ENCODE measurements at places on chromosomes 12 and 14.

DNA sequence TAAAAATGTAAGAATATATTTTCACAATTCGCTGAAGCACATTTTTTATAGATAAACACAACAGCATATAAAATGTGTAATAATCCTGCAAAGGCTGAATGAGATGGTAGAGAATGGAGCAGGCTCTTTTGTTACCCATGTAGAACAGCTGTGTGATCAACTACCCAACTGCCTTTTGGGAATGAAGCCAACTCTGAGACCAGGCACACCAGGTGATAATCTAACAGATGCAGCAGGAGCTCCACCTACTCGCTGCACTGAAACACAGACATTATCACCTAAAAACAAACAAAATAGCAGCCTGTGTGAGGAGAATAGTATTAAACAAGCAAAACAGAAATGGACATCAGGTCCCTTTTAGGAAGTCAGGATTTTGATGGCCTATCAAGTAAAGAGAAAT, 183.3 kb downstream of the CCDC59 start:
- no peak for DNase-seq

GRCh38 chr14:51334566-51334965, 94.5 kb downstream of the TMX1 start:
- DNase-seq, result no peak

- DNase-seq, result peak; percentile 35
These were observed 521 bp upstream of the PCED1B start for GRCh38 chr12:47078733-47079467.

DNA sequence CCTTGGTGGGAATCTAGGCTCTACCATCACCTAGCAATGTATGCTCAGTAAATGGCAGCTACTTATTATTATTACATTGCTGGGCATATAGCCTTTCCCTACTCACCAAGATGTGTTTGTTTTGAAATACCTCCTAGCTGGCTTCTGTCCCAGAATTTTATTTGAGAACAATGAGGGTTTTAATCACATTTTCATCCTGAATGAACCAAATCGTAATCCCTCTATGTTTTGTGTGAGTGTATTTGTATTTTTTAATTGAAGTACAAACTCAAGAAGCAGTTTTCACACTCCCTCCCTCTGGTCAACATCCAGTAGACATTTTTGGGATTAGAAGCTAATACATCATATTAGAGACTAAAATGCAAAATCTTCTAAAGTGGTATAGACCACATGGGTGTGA, 7.6 kb downstream of the SLC7A8 start:
- DNase-seq, result peak; percentile 81

DNA sequence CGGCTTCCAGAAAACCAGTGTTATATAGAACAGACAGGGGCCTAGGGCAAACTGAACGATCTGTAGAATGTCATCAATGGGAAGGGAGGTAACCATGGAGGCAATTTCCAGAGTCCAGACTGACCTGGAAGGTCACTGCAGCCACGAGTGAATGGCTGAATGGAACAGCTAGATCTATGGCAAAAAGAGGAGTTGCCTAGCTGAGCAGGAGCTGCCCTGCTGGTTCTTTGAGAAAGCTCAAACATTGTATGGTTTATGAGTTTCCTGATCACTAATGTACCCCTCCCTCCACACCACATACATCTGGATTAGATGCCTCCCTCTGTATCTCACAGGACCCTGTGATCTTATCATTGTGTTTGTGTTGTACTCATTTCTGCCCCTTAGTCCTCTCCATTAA, 1.0 kb upstream of the RERG start:
- DNase-seq, result no peak

DNA sequence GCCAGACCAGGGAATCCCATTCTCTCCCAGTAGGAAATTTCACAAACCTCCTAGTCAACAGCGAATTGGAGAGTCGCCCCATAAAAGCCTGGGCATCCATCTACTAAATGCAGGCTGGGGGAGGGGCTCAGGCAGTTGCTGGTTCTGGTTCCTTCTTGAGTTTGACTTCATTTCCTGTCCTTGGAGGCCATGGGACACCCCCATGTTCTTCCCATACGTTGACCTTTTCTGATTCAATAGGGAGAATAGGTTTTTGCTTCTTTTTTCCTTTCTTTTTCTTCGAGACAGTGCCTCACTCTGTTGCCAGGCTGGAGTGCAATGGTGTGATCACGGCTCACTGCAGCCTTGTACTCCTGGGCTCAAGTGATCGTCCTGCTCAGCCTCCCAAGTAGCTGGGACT, 44.1 kb upstream of the TMEM263 start:
- DNase-seq, result no peak

DNA sequence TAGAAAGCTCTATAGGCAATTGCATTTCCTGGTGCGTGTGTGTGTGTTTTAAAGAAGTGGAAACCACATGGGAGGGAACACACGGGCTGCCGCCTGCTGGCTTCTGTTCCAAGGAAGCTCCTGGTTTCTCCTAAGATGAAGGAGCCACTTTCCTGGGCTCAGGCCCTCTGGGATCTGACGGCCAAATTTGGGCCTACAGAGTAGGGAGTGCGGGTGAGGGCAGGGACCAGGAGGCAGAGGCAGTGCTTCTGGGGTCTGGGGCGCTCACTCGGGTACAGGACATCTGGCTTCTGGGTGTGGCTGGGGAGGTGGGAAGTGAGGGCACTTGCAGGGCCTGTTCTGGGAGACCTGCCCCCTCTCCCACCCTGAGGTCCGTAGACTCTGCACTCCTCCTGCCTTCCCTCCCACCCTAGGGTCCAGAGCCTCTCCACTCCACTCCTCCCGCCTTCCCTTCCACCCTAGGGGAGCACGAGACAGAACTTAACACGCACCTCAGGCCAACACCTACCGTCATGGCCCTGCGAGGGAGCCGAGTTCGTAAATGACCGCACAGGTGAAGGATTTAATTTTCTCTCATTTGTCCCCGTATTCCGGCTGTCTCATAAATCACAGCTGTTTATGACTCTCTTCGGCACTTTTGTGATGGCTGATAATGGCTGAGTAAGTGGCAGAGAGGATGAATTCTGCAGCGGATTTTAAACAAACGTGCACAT, 127.7 kb downstream of the KIF26A start:
- no peak for DNase-seq

GRCh38 chr12:77932216-77932615, 101.5 kb downstream of the NAV3 start:
- DNase-seq, result no peak

DNA sequence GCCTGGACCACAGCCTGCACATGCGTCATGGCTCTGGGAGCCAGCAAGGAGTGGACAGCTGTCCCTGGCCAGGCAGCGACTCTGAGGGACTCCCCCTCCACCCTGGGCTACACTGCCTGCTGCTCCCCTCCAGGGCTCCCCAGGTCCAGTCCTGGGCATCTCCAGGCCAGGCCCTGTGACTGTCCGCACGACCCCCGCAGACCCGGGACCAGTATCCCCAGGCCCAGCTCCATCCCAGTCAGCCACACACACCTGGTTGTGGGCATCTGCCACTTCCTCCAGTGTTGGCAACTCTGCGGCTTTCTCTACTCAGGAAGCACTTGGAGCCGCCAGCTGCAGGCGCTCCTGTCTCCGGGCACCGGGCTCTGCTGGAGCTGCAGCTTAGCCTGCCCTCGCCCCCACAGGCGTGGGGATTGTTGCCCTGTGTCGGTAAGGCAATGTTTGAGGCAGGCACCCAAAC, 2.4 kb downstream of the ULK1 start:
- no peak for DNase-seq

GRCh38 chr12:49671031-49671765, 36.0 kb downstream of the FMNL3 start:
- DNase-seq, result no peak

DNA sequence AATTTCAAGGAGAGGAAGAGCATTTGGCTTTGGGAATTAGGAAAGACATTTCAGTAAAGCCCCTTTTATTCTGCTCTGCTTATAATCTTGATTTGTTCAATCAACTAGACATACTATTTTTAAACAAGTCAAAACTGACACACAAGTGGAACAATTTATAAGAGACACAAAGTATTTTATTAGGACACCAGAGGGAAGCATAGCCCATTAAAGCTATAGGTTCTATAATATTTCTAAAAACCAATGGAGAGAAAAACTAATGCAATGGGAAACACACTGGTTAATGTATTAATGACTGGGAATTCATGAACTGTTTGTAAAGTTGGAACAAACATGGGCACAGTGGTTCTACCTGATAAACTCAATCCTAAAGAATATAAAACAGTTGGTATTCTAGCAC, 15.3 kb upstream of the CERS5 start:
- no peak for DNase-seq

DNA sequence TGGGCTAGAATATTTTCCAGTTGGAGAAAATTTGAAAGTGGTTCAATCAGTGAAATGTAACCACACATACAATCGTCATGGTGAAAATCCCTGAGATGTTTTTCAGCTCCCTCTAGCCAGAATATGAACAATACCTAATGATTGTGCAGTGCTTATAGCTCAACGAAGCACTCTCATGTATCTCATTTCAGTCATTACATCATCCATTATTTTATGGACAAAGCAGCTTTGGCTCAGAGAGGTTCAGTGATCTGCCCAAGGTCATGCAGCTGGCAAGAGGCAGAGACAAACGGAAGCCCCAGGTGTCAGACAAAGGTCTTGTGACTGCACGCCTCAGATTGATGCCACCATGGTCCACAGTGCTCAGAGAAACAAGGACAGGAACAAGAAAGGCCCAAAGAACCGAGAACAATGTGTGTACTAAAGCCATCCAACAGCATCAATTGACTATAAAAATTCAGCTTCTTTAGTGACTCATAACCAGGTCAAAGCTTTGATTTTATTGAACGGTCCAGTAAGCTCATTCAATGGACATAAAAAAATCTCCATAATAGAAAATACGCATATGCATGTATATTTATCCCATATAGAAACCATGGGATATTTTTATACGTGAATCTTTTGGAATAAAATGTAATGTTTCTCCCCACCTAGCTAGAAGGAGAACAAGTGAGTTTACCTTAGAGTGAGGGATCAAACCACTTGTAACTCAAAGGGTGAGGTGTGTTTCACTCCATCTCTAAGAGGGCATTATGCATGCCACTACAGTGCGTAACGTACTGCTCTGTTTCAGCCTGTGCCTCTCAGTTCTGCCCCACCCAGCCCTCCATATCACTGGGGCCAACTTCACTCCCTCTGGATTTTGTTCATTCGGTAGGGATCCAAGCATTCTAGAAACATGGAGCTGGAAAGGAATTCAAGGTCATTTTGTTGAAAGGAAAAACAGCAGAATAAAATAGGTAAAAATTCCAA, 141.8 kb downstream of the GRIN2B start:
- no peak for DNase-seq

GRCh38 chr14:84272290-84272721, 1257.6 kb upstream of the FLRT2 start:
- peak; percentile 73 for DNase-seq

GRCh38 chr14:74257941-74258763, 18.9 kb downstream of the VSX2 start:
- no peak for DNase-seq

DNA sequence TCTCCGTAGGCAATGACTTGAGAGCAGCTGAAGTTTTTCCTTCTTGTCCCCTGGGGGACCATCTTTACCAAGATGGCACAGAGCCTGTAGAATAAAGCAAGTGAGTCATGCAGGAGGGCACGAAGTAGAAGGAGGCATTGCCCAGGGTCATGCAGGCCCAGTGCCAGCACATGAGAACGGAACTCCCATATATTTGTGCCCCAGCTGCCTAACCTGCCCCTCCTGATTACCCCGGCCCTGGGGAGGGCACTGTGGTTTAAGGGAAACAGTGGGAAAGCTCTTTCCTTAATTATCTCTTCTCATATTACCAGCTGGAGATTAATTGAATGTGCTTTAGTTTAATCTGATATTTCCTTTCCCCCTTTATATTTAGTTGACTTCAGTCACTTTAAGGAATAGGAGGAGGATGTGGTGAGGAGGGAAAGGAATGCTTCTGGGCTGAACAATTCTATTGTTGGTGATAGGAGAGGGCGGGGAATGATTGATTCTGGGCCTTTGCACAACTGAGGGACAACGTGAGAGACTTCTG, 51.9 kb downstream of the RASSF8 start:
- DNase-seq, result peak; percentile 50

DNA sequence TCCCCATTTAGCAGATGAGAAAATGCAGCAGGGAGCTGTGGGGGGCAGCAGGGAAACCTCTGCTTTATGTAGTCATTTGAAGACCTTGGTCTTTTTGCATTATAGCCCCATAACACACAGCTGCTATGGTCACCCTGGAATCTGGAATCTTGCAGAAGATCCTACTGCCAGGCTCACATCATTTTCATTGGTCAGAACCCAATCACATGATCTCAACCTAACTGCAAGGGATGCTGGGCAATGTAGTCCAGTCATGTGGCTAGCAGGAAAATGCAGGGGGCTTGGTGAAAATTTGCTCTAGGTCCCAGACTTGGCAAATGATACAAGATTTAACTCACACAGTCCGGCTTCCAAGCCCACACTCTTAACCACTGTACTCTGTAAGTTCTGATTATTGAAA, 1028.7 kb downstream of the AACS start:
- no peak for DNase-seq

DNA sequence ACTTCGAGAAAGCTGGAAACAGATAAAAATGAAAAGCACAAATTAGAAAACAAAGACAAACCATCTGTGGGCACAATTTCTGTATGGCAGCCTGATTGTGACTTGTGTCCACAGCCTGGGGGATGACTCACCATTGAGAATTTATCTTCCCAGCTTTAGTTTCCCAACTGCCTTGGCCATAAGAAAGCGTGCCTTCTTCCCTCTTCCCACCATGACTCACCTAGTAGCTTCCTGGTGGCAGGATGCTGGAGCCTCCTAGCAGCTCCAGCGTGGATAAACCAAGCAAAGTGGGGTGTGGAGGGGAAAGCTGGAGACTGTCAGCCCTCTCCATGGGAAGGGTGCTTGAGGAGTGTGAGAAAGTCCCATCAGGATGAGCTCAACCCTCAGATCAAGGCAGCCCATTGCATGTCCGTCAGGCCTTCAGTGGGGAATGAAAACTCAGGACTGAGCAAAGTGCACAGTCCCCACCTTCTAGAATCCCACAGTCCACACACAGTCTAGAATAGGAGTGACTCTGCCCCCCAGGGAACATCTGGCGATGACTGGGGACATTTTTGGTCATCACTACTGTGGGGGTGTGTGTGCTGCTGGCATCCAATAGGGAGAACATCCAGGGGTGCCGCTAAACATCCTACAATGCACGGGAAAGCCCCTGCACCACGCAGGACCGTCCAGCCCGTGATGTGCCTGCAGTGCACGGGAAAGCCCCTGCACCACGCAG, 22.4 kb upstream of the SERPINA6 start:
- DNase-seq, result no peak

GRCh38 chr12:75525263-75525662, 13.9 kb upstream of the KRR1 start:
- DNase-seq, result no peak

- no peak for DNase-seq
These were observed 69.2 kb downstream of the NTN4 start for GRCh38 chr12:95721320-95721719.

DNA sequence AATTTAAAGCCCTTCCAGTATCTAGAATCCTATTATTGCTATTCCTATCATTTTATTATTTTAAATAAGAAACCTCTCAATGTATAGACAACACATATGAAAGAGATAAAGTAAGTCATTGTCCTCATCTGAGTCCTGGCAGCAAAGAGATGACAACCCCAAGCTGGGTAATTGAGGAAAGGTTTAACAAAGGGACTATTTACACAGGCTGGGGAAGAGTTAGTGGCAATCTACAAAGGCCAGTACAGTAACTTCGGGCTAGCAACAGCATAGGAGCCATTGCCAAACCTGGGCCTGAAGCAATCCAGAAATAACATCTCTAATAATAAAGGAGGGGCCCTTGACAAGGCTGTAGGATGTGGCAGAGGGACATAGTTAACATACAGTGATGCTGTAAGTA, 11.2 kb downstream of the PDE6H start:
- DNase-seq, result no peak

GRCh38 chr12:131882804-131883520, 11.5 kb upstream of the ULK1 start:
- DNase-seq, result no peak

- no peak for DNase-seq
These were observed 5.8 kb downstream of the ASB2 start for GRCh38 chr14:93970585-93970964.
